GM13977 (cell line): ENCODE measurements at places on chromosomes 13 and 19.

DNA sequence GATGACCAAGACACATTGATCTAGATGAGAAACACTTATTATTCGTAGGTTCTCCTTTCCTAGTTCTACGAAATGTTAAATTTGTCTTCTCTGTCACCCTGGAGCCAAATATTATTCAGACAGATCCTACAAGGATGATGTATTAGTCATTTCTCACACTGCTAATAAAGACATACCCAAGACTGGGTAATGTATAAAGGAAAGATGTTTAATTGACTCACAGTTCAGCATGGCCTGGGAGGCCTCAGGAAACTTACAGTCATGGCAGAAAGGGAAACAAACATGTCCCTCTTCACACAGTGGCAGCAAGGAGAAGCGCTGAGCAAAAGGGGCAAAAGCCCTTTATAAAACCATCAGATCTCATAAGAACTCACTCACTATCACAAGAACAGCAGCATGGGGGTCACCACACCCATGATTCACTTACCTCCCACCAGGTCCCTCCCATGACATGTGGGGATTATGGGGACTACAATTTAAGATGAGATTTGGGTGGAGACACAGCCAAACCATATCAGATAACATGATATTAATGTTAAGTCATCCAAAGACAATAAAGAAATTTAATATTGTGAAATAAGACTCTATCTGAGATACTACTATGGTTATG lies 1248.8 kb upstream of the SLC10A2 start:
- no peak for DNase-seq

DNA sequence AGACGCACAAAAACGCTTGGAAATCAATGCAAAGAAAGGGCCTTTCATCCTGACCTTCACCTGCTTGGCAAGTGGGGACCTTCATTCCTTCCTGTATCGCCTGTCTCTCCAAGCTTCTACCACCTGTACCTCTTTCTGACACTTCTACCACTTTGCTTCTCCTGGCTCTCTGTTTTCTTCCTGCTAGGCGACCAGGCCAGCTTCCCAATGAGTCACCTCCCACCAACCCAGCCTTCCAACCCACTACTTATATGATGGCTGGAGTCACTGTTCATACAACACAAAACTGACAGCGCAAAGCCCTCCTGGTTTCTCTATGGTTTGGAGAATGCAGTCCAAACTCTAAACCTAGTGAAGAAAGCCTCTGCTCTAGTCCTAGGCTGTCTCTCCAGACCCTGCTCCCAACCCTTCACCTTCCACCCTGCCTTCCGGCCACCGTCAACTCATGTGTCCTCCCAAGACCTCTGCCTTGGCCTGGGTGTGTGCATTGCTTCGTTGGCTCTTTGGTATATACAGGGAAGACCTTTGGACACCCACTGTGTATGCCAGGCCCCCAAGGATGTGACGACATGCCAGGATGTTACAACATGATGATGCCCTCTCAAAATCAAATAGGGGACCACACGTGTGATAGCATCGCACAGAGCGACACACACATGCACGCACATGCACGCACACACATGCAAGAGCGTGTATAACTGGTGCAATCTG lies 148.5 kb downstream of the STK24 start:
- DNase-seq: no peak

GRCh38 chr19:871446-872265 lies 12.2 kb downstream of the CFD start:
- DNase-seq: peak; percentile 47

DNA sequence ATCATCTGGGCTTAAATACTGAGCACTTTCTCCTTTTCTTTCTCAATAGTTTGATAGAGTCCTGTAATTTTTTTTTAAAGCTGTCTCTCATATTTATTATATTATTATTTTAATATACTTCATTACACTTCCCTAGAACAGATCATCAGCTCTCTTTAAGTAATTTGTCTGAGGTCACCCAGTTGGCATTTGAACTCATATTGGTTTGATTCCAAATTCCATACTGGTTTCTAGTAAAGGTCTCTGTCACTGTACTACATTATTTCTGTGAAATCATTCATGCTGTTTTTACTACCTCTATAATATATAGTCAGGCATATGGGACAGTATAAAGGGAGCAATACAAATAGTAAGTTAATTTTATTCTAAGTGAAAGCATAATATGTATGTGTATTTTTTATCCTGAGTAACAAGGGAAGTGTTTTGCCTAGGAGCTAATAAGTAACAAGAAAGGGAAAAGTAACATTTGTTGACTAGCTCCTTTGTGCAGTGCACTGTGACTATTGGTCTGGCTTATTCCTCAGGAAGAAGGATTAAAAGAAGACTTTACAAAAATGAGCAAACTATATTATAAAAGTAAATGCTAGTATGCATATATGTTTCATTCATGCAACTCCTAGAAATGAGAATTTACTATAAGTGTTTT lies 14.3 kb downstream of the LPAR6 start:
- no peak for DNase-seq

DNA sequence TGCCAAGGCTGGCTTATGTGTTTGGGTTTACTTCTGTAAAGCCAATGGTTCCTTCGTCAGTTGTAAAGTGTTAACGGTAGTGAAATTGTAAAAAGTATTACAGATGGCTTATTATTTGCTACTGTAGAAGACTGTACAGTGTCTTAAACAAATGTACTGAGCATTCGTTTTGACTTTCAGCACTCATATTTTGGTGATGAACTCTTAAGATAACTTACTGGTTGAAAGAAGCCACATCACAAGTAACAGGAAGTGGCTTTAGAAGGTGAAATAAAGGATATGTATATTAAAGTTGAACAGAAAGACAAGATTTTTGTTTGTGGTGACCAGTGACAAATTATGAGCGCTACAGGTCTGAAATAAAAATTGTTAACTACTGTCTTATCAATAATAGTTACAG lies 64.2 kb downstream of the URI1 start:
- no peak for DNase-seq

- DNase-seq: peak; percentile 48
These were observed at the start of gene CEACAM1 for GRCh38 chr19:42528354-42529247. TSS of gene CEACAM1 (minus strand) at chr19:42528481. CDS start at chr19:42528374, 107 bp downstream.

DNA sequence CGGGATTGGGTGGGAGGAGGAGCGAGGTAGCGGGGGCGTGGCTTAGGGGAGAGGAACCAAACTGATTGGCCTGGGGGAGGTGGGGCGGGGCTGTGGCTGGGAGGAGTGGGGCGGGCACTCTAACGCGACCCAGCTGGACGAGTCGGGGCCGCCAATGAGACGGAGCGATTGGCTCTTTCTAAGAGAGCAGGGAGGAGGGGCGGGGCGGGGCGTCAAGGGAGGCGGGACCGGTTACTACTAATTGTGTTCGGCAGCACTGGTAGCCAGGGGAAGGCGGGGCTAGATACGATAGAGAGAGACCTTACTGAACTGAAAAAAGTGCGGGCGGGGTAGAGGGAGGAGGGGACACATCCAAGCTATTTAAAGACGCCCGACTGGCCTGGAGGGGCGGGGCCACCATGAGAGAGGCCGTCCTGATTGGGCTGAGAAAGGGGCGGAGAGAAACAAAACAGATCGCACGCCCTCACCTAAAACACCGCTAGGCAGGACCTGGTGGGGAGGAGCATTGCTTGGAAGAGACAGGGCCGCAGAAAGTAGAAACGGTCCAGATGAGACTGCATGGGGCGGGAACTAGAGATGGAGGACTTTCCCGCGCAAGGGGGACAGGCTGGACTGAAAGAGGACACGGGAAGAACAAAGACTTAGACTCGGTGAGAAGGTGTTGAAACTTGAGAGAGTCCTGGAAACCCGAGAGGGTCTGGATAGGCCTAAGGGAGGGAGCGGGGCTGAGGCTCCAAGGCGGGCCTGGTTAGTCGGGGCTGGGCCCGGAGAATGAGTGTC lies at the start of gene KCNC3:
TSS of gene KCNC3 (minus strand) at position 232 of the 780 bp plus-strand sequence. CDS start 295 bp downstream, outside the sequence.
- DNase-seq: peak; percentile 100
